ENCODE measurements at places on chromosomes 16 and 17. TPM values are rescaled to one million over a fixed set of nuclear protein-coding genes. Genes with fewer than 3 reads are reported as not detected.

The TMEM235 gene
- not detected for total RNA-seq

The TAT gene
- total RNA-seq, result not detected

DNA sequence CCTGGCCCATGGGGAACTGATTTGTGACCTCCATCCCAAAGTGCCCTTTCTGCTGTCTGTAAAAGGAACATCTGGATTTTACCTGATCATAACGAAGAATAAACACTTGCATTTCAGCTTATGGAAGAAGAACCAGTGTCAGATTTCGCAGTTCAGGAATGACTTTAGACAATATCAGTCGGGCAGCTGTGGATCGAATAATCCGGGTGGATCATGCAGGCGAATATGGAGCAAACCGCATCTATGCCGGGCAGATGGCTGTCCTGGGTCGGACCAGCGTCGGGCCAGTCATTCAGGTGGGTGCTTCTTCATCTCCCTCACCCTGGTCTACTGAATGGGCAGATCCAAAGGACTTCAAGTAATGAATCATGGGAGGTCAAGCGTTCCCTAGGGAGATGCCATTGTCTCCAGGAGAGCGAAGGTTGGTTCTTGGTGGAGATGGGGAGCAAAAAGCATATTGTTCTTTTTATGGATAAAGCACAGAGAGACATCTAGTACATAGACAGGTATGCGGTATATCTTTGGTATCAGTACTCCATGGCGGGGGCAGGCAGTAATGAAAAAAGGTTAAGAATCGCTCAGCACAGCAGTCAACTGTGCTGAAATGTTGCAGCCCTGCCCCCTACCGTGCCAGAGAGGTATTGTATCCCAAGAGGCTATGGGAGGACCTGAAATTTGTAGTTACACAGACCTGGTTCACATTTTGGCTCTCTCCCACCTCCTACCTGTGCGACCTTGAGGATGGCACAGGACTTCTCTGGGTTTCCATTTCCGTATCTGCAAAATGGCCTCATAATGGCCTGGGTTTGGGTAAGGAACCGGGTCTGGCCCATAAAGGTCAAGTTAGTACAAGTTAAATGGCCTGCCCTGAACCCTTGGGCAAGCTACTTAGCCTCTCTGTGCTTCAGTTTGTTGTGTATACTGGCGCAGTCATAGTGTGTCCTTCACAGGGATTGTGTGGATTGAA lies 4.7 kb downstream of the COQ7 start:
- DNase-seq, result peak; percentile 64

DNA sequence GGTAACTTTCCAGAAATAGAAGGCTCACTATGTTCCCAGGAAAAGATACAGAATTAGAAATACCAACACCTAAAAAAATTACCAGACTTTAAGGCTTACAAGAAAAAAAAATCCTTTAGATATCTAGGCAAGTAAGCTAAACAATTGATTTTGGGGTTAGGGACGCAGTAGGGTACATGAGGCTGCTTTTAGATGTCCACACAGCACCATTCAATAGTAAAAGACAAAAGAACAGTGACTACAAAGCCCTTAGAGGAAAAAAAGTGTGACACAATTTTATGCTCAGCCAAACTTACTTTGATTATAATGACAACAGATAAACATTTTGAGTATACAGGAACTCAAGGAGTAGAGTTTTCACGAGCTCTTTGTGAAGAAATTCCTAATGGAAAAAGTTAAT lies 29.9 kb downstream of the METTL16 start:
- DNase-seq, result no peak

DNA sequence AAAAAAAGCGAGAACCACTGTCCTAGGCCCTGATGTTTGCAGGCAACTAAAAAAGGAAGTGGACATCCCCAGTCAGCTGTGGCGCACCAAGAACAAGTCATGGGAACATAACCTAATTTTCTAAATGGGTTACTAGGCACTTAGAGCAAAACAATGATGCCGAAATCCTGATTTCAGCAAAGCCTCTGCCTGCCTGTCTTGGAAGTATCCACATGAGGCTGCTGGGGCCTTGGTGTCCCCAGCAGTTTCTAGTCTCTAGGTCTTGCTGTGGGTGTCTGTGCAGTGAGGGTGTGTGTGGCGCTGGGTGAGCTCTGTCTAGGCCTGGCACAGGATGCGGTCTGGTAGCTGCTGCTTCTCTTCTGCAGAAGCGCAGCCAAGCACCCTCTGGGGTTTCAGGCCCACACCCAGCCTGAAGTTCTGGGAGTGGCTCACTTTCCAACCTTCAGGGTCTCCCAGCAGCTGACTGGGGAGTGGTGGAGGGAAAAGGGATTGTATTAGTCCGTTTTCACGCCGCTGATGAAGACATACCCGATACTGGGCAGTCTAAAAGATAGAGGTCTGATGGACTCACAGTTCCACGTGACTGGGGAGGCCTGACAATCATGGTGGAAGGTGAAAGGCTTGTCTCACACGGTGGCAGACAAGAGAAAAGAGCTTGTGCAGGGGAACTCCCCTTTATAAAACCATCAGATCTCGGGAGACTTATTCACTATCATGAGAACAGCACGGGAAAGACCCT lies 21.1 kb downstream of the STH start:
- no peak for DNase-seq

Measured in Caki2 (cell line).